ENCODE measurements at places on chromosomes 12 and 14. TPM values are rescaled to one million over a fixed set of nuclear protein-coding genes. Genes with fewer than 3 reads are reported as not detected.

The RNASE3 gene
- 0.33 TPM for polyA plus RNA-seq

The KRT86 gene
- 0.24 TPM for polyA plus RNA-seq

The INSM2 gene
- polyA plus RNA-seq = not detected

The LGALS3 gene
- 41.2 TPM for polyA plus RNA-seq

The SLC39A9 gene
- polyA plus RNA-seq = 61.6 TPM

The COX8C gene
- 0.36 TPM for polyA plus RNA-seq

The SLC25A47 gene
- polyA plus RNA-seq = not detected

The SMOC1 gene
- 1.5 TPM for polyA plus RNA-seq

The NR4A1 gene
- polyA plus RNA-seq = 91.4 TPM

The ESPL1 gene
- polyA plus RNA-seq = 10.3 TPM

The CD163 gene
- 14.1 TPM for polyA plus RNA-seq

The CTDSP2 gene
- polyA plus RNA-seq = 291 TPM

The FGF23 gene
- 0.07 TPM for polyA plus RNA-seq

The LRP6 gene
- polyA plus RNA-seq = 61.7 TPM

The MARS1 gene
- 98.0 TPM for polyA plus RNA-seq

The MAPK1IP1L gene
- 87.7 TPM for polyA plus RNA-seq

The KRT2 gene
- not detected for polyA plus RNA-seq

The SDSL gene
- 4.6 TPM for polyA plus RNA-seq

The RTL1 gene
- polyA plus RNA-seq = 0.11 TPM

The PZP gene
- 2.4 TPM for polyA plus RNA-seq

The KRT77 gene
- not detected for polyA plus RNA-seq

The RPGRIP1 gene
- polyA plus RNA-seq = 0.54 TPM

The CCDC91 gene
- 25.5 TPM for polyA plus RNA-seq

The RNASE4 gene
- polyA plus RNA-seq = 5.1 TPM

The LRFN5 gene
- polyA plus RNA-seq = 7.1 TPM

The RAD51AP1 gene
- 22.3 TPM for polyA plus RNA-seq

The KCNC2 gene
- 0.42 TPM for polyA plus RNA-seq

The TPI1 gene
- 416 TPM for polyA plus RNA-seq

The TAPBPL gene
- 26.1 TPM for polyA plus RNA-seq

The PAH gene
- 0.77 TPM for polyA plus RNA-seq

The SERPINA12 gene
- polyA plus RNA-seq = not detected

The CDK4 gene
- 218 TPM for polyA plus RNA-seq

The SERPINA9 gene
- polyA plus RNA-seq = not detected

The HSP90AA1 gene
- polyA plus RNA-seq = 713 TPM

The RERG gene
- 14.3 TPM for polyA plus RNA-seq

The SERPINA10 gene
- 0.08 TPM for polyA plus RNA-seq

The LRTM2 gene
- not detected for polyA plus RNA-seq

The SSTR1 gene
- polyA plus RNA-seq = 1.0 TPM

The OAS3 gene
- polyA plus RNA-seq = 18.4 TPM

The NEDD1 gene
- polyA plus RNA-seq = 33.1 TPM
